Uterus (tissue), 4 donors: ENCODE measurements at places on chromosomes 12 and 14. TPM values are rescaled to one million over a fixed set of nuclear protein-coding genes. Genes with fewer than 3 reads are reported as not detected.

RPL10L gene
- not detected for total RNA-seq

- H3K36me3 ChIP-seq: no peaks in the 10 kb centered on the region
- H3K4me3 ChIP-seq: no peak overlapping the region
- DNase-seq: peak; percentile 5
- H3K4me1 ChIP-seq: no peaks in the 10 kb centered on the region
- H3K27ac ChIP-seq: no peak overlapping the region
Measured at GRCh38 chr14:69312608-69313007, 52.6 kb downstream of the GALNT16 start.

KANSL2 gene
- 82.7 TPM for total RNA-seq

DNA sequence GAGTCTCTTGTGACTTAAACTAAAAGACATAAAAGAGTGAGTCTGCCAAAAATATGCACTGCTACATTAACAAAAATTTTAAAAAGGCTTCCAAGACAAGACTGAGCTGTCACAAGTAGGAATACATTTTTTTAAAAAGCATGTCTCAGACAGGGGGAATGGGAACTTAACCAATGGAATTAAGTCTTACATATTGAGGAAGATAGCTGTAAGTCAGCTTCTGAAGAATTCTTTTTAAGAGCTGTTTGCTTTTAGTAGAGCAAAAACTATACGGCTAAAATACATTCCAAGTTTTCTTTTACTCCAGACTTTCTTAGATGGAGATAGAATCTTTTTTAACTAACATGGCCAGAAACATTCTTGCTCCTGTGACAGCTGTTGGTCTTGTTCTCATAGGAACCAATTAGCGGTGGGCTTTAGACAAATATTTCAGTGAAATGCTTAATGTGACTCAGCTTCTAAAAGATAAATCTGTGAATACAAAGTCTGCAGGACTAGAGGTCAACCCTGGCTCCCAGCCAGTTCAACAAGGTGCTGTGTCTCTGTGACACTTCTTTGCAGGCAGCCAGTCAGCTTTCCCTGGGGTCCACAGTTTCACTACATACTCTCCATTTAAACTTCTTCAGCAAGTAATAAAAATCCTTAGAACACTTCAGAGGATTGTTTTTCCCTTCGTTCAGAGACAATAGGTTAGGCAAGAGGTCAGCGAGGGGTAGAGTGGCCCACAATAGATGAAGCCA, 187.6 kb downstream of the NAV3 start:
- no peak for DNase-seq
- no peaks in the 10 kb centered on the region for H3K27me3 ChIP-seq
- no peaks in the 10 kb centered on the region for H3K36me3 ChIP-seq
- H3K4me3 ChIP-seq: no peak overlapping the region
